T-helper 2 cell (primary cell): ENCODE measurements at places on chromosomes 16 and 17.
A peak's percentile ranks its signal among the peaks of the same experiment; 100 is the strongest.

GRCh38 chr17:10527419-10527818, 9.1 kb upstream of the MYH1 start:
- no peak for DNase-seq

- no peak for DNase-seq
Observed at GRCh38 chr16:12350945-12351344, 374.4 kb downstream of the SNX29 start.

DNA sequence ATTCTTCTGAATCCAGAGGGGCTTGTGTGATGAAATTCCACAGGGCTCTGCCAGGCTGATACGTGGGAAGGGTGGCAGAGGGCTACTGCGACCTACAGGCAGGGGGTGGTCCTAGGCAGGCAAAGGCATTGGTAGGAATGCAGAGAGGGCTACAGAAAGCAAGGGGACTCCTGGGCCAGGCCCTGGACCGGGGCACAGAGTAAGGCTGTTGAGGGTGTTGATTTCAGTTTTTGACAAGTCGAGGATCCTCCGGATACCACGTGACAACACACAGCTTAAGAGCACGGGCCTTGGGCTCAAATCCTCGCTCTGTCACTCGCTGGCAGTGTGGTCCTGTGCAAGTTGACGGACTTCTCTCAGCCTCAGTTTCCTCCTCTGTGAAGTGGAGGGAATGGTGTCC, 19.1 kb upstream of the DOC2B start:
- DNase-seq: no peak

GRCh38 chr16:2159175-2159838, 3.7 kb downstream of the TRAF7 start:
- DNase-seq: no peak

GRCh38 chr16:24568392-24568791, 29.0 kb downstream of the RBBP6 start:
- DNase-seq: no peak

GRCh38 chr17:47914306-47914948, 18.4 kb downstream of the SP2 start:
- no peak for DNase-seq

DNA sequence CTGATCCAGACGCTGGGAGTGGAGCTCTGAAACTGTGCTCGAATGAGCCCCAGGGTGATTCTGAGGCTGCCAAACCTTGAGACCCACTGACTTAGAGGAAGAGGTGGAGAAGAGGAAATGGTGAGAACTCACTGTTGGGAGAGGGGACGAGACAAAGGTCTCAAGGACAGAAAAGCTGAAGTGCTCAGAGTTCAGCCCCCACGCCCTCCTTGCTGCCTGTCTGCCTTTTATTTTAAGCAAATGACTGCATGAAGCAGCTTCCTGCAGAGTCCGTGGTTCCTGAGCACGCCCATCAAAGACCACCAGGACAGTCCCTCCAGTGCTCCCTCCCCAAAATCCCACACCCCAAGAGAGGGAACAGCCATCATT, 20.4 kb downstream of the COTL1 start:
- DNase-seq: no peak

- no peak for DNase-seq
Observed at GRCh38 chr16:8583199-8583598, 7.1 kb downstream of the TMEM114 start.

- DNase-seq: no peak
Observed at GRCh38 chr17:45951941-45952340, 47.1 kb upstream of the STH start.

DNA sequence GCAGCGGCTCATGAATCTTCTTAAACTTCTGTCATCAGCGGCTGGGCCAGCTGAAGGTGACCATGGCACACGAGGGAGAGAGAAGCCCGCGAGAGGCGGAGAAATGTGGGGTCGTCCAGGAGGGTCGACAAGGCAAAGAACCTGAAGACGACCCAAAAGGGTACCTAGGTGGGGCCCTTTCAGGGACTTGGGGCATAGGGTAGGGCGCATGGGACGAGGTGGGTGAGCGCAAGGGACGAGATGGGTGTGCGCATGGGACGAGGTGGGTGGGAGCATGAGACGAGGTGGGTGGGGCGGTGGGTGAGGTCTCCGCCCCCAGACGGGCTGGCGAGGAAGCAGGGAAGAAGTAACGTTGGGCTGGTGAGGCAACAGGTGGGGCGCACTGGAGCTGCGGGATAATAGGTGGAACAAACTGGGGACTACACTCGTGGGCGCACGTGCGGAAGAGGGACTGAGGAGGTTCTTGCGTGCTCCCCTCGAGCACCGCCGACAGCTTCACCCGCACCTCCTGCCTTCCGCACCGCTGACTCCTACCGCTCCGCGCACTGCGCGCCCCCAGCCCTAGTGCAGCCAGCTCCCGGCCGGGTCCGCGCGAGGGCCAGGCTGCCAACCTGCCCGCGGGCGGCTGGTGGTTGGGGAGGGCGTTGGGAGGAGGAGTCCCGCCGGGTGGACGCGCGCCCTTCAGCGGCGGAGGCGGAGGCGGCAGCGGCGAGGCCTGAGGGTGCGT, 23.2 kb upstream of the CRYM start:
- DNase-seq: peak; percentile 56
